ENCODE measurements at places on chromosomes 1 and 21.

DNA sequence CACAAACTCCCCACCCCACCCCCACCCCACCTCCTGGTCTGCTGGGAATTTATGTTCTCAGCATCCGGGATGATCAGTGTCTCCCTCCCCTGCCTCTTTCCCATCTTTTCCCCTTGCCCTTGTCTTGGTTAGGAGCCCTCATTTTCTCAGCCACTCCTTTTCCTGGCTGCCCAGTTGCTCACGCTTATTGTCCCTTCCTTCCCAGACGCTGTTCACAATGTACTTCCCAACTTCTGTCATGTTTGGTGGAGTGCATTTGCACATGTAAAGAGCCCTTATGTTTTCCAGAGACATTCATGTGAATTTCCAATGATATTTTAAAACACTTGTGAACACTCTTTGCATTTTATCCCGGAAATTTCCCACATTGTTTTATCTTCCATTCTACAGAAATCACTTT is 192.1 kb downstream of the RHOU start:
- no peak for DNase-seq

DNA sequence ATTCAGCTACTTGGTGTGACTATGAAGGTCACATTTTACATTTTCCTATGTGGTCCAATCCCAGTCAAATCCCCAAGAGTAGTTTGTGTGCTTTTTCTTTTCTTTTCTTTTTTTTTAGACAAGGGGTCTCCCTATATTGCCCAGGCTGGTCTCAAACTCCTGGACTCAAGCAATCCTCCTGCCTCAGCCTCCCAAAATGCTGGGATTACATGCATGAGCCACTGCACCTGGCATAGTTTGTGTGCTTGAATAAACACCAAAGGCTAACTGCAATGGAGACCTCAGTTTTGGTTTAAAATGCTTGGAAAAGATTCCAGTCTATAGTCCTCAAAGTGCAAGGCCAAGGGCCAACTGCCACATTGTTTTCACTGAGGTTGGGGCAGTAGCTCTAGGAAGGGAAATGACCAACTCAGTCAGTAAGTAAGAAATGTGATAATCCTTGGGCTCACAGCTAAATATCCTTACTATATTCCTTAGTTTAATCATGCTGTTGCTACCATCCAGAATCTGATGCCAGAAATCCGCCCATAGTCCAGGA is 38.6 kb downstream of the EIF2B3 start:
- no peak for DNase-seq

DNA sequence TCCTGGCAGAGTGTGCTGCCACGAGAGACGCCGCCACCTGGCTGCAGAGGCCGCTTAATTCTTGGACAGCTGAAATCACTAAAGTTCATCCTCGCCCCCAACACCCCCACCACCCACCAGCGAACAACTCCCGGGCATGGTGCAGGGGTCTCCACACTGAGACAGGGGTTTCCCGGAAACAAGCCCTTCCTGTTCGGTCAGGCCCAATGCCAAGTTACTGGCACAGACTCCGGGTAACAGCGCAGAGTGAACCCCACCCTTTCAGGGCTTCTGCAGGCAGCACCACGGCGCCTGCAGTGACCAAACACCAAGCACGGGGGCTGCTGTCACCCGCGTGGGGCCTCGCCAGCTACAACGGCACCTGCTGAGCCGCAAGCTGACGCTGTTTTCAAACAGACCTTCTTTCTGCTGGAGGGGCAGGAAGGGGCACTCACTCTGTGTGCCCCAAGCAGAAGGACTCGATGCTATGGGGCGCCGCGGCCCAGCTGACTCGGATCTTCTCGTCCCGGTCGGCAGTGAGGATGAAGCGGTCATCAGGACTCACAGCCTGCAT is 17.4 kb downstream of the WDR4 start:
- DNase-seq, result no peak

DNA sequence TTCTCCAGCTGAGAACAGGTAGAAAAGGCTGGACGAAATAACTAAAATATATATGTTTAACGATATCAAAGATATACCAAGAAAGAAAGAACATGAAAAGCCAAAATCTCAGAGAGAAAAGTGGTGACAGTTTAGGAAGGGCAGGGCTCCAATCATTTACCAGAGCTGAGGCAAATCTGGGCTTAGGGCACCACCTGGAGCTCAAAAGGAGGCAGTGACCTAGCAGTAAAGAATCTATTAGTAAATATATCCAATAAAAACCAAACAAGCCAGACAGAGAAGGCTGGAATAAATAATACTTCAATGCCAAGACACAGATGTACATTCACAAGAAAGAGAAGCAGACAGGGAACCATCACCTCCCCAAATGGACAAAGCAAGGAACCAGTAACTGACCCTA is 43.5 kb downstream of the CHIA start:
- DNase-seq, result no peak

DNA sequence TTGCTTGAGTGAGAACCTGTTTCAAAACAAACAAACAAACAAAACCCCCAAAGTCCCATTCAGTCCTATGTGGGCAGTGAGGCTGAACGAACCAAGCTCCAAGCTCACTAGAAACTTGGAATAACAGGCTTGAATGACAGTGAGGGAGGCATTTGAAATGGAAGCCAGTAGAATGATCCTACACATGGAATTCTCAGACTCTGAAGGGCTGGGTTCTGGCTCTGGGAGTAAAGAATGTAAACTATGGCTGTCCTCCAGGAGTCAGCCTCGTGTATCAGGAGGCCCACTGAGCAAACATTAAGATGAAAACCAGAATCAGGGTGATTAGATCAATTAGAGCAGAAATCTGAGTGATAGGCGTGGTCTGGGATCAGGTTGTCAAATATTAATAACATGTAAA is 14.9 kb downstream of the PCP4L1 start:
- DNase-seq, result no peak

DNA sequence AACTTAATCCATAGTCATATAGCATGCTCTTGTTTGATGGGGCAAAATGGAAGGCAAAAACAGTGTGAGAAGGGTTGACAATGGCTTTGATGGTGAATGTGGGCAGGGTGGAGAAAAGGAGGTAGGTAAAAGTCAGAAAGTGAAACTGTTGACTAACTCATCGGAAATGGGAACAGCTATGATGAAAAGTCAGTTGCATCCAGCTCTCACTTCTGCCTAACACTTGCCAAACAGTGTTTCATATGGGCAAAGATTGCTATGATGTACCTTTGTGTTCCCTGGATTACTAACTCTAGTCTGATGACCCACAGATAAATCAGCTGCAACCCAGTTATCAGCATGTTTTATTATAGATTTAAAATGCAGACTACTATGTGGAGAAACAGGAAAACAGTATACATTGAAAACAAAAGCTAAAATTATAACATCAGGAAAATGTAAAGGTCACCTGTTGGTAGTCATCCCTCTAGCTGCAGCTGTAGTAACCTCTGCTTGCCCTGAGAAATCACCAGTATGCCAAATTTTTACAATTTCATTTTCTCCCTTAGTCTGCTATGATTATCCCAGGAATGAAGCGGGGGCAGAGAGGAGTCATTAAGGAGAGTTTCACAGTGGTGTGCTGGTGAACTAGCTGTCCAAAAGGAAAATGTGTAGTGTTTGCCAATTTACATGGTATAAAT is 11.7 kb downstream of the TNFSF18 start:
- DNase-seq, result no peak

- DNase-seq, result no peak
Observed at GRCh38 chr21:40255518-40256444, 388.5 kb downstream of the PCP4 start.

DNA sequence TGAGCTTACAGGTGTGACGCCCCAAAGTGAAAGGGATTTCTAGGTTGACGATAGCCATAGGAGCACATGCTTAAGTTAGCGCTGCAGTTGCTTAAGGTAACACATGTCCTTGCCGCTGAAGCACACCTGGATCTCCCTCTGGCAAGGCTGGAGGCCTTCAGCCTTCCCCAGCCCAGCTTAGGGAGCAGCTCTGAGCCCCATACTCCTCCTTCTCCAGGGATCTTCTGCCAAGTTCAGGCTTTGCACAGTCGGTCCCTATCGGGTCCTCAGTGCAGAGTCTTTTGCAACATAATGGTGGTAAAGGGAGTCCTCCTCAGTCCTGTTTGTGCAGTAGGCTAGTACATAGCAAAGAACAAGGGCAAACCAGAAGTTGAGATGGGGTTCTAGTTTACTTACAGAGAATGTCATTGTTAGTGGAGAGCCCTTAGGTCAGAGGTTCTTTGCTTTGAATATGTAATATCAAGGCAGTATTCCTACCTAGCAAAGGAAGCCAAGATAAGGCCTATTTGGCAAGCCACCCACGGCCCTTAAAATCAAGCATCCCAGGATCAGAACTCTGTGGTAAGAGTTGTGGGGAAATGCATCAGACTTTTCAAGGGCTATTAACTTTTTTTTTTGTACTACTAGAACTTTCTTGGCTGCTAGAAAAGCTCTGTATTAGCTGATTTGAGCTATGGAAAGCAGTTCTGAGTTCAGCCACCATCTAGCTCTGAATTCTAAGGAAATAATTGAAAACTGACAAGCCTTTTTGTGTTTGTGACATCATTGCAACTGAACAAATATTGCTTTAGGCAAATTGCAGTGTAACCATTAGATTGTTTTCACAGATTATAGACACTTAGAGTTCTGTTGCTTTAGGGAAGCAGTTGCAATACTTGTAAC is 1.4 kb downstream of the EVA1C start:
- no peak for DNase-seq

DNA sequence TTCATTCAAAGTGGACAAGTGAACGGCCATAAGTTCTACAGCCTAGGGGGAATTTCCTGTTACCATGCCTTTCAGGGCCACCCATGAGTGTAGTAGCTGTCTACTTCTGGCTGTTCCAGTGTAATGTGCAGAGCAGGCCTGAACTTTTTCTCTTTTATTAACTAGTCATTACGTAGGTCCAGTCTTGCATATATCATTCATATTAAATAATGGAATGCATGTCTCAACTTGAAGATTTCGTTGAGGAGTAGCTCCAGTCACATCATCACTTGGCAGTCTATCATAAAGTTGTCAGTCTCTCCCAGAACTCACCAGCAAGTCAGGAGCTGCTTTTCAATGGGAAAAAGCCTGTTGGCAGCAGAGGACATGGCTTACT is 12.0 kb upstream of the GIPC2 start:
- DNase-seq, result no peak

DNA sequence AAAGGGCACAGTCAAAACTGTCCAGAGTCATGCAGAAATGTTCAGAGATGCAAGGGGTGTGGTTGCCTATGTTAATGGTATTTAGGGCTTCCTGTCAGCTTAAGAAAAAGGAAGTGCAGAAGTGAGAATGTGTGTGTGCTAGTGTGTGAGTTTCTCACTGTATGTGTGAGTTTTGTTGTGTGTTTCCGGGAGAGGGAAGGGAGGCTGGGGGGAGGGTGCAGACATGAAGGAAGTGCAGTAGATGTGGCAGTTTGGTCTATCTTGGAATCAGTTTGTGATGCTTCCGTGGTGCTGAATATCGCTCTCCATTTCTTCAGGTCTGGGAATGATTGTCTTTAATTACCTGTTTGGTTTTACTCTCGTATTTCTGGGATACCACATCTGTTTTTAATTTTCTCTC is 16.5 kb upstream of the ATP6V1G3 start:
- peak; percentile 46 for DNase-seq

- DNase-seq, result no peak
Observed at GRCh38 chr1:151629278-151629677, 17.4 kb downstream of the SNX27 start.

GRCh38 chr1:39533442-39533841 is 42.0 kb downstream of the BMP8A start:
- DNase-seq, result no peak

All from left hindlimb (tissue), 1 donor.